T-helper 22 cell (primary cell): ENCODE measurements at places on chromosomes 12 and 14.
A peak's percentile ranks its signal among the peaks of the same experiment; 100 is the strongest.

- DNase-seq: no peak
These were observed 41.3 kb downstream of the DLK1 start for GRCh38 chr14:100767788-100768536.

GRCh38 chr12:54983536-54984101 is 943 bp downstream of the TESPA1 start:
- no peak for DNase-seq

- no peak for DNase-seq
These were observed 7.6 kb upstream of the RAB21 start for GRCh38 chr12:71746974-71747611.

- DNase-seq: no peak
These were observed 25.0 kb downstream of the AMN start for GRCh38 chr14:102947321-102948103.

DNA sequence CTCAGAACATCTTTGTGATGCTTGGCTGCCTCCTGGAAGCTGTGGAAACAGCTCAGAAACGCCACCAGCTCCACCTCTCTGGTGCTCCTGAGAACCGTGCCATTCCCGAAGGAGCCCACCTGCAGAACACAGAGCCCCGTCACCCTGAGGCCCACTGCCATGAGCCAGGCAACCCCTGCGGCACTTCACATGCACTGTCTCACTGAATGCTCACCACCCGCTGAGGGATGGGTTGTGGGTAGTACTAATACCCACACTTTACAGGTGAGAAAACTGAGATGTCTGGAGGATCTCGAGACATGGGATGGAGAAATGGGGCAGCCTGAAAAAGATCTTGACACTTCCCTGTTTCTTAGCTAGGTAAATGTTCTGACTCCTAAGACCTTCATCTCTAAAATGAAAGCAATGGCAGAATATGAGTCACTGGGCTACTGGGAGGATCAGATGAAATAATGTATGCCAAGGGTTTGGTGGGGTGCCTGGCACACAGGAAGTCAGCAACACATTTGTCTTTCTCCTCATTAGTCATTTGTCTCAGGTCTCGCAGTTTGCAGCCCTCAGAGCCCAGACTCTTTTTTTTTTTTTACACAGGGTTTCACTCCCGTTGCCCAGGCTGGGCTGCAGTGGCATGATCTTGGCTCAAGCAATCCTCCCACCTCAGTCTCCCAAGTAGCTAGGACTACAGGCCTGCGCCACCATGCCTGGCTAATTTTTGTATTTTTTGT is 5.3 kb downstream of the OASL start:
- peak; percentile 59 for DNase-seq

- no peak for DNase-seq
These were observed 225.2 kb downstream of the KTN1 start for GRCh38 chr14:55805250-55805649.

DNA sequence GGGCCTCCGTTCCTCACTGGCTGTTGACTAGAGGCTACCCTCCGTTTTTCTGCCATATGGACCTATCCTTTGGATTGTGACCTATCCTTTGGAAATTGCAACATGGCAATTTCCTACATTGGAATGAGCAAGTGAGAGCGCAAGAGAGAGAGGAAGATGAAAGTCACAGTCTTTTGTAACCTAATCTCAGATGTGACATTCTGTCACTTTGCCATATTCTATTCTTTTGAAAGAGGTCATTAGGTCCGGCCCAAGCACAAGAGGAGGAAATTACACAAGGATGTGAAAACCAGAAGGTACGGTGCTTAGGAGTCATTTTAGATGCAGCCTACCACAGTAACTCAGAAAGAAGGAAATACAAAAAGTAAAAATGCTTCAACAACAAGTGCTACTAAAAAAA is 47.3 kb upstream of the SRP54 start:
- no peak for DNase-seq
